ENCODE measurements at places on chromosomes 12 and 14.

DNA sequence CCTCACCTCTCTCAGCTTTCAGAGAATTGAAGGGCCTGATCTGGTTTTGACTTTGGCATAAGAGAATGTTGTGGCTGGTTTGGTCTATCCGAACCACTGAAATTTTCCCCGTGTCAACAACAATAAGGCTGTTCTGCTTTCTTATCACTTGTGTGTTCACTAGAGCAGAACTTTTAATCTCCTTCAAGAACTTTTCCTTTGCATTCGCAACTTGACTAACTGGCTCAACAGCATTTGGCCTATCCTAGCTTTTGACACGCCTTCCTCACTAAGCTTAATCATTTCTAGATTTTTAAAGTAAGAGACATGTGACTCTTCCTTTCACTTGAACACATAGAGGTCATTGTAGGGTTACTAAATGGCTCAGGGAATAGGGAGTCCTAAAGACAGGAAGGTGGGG is 25.9 kb upstream of the EDDM3A start:
- no peak for DNase-seq

- DNase-seq = no peak
Measured at GRCh38 chr12:94819011-94819410, 168.7 kb upstream of the TMCC3 start.

DNA sequence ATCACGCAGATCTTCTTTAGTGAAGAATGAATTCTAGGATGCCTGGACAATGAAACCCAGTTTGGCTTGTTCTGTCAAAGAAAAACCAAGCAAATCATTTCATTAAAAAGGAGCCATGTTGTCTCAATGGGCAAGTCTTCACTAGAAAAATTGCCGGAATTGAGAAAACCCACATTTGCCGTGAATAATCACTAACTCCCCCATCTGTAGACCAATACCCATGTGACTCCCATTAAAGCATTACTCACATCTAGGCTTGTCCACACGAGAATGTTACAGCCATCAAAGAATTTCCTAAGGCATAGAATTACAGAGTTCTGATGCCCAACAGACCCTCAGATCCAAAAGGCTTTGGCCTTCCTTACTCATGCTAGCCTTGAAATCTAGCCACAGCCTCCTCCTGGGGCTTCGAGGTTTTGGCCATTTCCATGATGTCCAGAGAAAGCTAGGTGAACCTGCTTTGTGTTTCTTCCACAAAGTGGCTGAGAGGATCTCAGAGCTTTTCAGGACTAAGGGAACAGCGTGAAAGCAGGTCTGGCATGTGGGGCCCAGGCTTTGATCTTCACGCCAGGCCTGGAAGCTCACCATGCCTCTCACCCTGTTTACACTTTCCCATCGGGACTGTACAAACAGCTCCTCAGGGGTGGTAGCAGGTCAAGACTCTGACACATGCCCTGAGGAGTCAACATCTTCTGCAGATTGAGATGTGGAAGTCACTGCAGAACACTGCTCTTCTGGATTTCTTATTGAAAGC is 12.1 kb downstream of the SLC7A8 start:
- no peak for DNase-seq

- no peak for DNase-seq
Measured at GRCh38 chr12:101885912-101886561, 8.7 kb downstream of the DRAM1 start.

GRCh38 chr12:70415987-70416386 is 49.9 kb downstream of the KCNMB4 start:
- no peak for DNase-seq

DNA sequence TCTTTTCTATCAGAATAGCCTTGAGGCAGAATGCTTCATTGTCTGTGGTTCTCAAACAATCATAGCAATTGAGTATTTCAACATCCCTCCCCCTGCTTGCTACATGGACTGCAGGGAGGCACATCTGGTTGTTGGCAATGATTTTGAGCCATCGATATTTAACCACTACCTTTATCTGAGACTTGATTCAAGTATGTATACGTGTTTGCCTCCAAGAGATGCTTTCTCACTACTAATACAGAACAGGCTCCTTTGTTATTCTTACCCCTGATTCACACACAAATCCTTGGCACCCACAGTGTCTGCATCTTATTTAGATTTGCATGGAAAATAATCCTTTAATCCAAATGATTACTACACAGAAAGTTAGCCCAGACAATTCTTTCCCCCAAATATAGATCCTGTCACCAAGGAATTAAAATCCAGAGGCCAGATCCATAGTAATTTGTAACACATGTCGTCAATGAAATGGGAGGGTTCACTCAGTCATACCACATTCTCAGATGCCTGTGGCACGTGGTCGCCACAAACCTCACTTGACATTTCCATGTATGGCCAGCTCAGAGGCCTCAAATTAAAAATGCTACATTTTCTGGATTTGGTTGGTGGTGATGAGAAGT is 199.3 kb downstream of the ITPR2 start:
- peak; percentile 71 for DNase-seq

- DNase-seq = no peak
Measured at GRCh38 chr12:106181401-106182114, 42.8 kb upstream of the NUAK1 start.

GRCh38 chr14:90785471-90785870 is 30.8 kb downstream of the TTC7B start:
- peak; percentile 51 for DNase-seq

- no peak for DNase-seq
Measured at GRCh38 chr12:94755598-94755997, 105.2 kb upstream of the TMCC3 start.

GRCh38 chr12:127351481-127352010 is 915.4 kb upstream of the TMEM132C start:
- no peak for DNase-seq

Measured in fibroblast of pulmonary artery (primary cell).